ENCODE measurements at places on chromosomes 16 and 17.

GRCh38 chr16:549544-550263 is 10.5 kb upstream of the PRR35 start:
- no peak overlapping the region for H3K27ac ChIP-seq
- H3K27me3 ChIP-seq: no peaks in the 10 kb centered on the region
- no peak for DNase-seq
- H3K36me3 ChIP-seq: peaks cover 53% of the 10 kb centered on the region
- H3K4me3 ChIP-seq: no peak overlapping the region

DNA sequence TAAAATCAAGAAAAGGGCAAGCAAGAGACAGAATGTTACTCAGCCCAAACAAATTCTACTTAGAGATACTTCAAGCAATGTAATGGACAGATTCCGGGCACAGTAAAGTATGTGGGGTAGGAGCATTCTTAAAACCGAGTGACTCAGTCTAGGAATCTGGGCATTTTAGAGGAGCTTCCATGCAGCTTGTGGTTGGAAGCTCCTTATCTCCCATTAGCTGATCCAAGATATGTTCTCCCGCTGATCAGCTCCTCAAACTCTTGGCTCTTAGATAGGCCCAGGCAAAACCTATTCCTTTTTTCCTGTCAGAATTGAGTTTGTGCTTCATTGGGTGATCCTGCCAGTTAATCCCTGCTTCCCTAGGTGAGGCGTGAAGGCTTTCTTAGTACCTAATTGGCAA is 303.3 kb downstream of the CEP112 start:
- DNase-seq: no peak
- H3K4me1 ChIP-seq: no peaks in the 10 kb centered on the region
- H3K27ac ChIP-seq: no peak overlapping the region
- no peaks in the 10 kb centered on the region for H3K36me3 ChIP-seq
- H3K4me3 ChIP-seq: no peak overlapping the region
- H3K27me3 ChIP-seq: no peaks in the 10 kb centered on the region

GRCh38 chr17:68704871-68705713 is 103.9 kb upstream of the FAM20A start:
- H3K36me3 ChIP-seq: no peaks in the 10 kb centered on the region
- peaks cover 13% of the 10 kb centered on the region for H3K4me1 ChIP-seq
- peaks cover 3% of the 10 kb centered on the region for H3K27me3 ChIP-seq

- H3K36me3 ChIP-seq: no peaks in the 10 kb centered on the region
- H3K4me3 ChIP-seq: no peak overlapping the region
- no peaks in the 10 kb centered on the region for H3K27me3 ChIP-seq
- no peak for DNase-seq
- H3K4me1 ChIP-seq: peaks cover 4% of the 10 kb centered on the region
Observed at GRCh38 chr16:15573274-15573895, 69.6 kb downstream of the MARF1 start.
